ENCODE measurements at places on chromosomes 6 and 20.
A peak's percentile ranks its signal among the peaks of the same experiment; 100 is the strongest.

DNA sequence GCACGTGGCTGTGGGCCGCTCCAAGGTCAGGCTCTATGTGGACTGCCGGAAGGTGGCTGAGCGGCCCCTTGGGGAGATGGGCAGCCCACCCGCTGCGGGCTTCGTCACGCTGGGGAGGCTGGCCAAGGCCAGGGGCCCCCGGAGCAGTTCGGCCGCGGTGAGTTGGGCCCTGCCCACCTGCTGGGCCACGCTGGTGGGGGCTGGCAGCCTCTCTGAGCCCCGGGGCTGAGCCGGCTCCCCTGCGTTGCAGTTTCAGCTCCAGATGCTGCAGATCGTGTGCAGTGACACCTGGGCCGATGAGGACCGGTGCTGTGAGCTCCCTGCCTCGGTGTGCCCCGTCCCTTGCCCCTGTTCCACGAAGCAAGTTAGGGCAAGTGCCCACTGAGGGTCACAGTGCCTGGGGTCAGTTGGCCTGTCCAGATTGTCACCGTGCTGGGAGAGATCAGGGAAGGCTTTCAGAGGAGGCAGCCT is 27.1 kb downstream of the COL20A1 start:
- DNase-seq, result no peak

GRCh38 chr6:28940858-28941683 is 17.3 kb upstream of the TRIM27 start:
- peak; percentile 60 for DNase-seq

GRCh38 chr20:16132036-16132798 is 441.0 kb downstream of the KIF16B start:
- DNase-seq, result no peak

DNA sequence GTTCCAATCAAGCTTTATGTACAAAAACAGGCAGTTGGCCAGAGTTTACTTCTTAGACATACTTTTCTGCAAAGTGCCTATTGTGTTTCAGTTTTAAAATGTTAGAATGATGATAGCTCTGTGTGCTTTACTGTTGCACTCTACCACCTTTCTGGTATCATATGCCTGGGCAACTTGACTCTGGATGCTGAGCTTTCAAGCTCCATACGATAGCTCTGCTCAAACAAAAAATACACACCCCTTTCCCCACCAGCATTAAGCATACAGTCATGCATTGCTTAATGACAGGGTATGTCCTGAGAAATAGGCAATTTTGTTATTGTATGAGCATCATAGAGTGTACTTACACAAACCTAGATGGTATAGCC is 123.1 kb downstream of the RCAN2 start:
- no peak for DNase-seq

DNA sequence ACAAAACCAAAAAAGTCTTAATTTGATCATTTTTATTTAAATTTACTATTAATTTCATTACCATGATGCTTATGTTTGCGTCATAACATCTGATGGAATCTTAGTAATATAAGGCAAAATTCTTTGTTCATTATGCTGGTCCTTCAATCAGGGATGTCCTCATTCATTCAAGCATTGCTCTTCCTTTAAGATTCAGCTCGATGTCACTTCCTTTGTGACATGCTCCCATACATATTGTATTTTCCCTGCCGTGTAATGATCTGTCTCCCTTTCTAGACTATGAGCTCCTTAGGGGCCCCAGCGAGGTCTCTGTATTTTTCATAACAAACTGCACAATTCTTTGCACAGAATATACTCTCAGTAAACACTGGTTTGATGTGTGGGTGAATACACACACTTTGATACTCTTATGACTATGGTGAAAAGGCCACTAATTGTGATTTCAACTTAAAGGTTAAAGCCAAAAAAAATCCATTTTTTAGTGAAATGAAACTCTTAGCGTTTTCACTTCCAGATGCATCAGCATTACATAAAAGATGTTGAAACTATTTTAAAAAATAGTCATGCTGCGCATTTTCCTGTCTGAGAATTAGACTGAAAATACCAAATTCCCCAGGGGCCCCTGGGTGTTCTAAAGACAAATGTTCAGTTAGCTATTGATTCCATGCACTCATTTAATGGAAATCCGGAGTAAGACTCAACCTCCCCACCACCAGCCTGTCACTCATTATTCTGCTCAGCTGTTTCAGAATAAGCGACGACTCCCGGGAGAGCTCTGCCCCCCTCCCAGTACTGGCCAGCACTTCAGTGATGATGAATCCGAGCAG is 169.7 kb downstream of the ATXN1 start:
- no peak for DNase-seq

DNA sequence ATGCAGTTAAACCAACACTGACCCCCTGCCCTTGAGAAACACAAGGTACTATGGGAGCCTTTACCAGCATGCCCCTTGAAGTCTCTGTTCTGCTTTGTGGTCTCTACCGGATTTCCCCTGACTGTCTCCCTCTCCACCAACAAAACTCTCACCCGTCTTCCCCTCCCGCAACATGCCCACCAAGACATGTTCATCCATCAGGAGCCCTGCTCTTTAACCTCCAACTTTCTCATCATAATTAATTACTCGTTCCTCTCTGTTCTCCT is 1.1 kb downstream of the ZNF165 start:
- peak; percentile 30 for DNase-seq

DNA sequence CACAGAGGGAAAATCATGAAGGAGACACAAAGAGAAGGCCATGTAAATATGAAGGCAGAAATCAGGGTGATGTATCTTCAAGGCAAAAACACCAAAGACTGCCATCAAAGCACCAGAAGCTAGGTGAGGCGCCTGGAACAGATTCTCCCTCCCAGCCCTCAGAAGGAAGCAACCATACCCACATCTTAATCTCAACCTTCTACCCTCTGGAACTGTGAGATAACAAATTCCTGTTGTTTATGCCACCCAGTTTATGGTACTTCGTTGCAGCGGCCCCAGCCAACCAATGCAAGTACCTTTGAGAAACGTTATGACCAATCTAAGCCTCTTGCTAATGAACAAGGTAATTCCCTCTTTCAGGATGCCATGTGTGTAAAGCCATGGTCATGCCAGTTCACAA is 66.2 kb upstream of the STXBP5 start:
- no peak for DNase-seq

GRCh38 chr20:8867038-8867740 is 201.7 kb upstream of the PLCB4 start:
- no peak for DNase-seq

GRCh38 chr6:111663692-111664564 is 58.2 kb upstream of the TRAF3IP2 start:
- DNase-seq, result no peak

GRCh38 chr6:43265564-43265963 is 22.3 kb downstream of the TTBK1 start:
- no peak for DNase-seq

DNA sequence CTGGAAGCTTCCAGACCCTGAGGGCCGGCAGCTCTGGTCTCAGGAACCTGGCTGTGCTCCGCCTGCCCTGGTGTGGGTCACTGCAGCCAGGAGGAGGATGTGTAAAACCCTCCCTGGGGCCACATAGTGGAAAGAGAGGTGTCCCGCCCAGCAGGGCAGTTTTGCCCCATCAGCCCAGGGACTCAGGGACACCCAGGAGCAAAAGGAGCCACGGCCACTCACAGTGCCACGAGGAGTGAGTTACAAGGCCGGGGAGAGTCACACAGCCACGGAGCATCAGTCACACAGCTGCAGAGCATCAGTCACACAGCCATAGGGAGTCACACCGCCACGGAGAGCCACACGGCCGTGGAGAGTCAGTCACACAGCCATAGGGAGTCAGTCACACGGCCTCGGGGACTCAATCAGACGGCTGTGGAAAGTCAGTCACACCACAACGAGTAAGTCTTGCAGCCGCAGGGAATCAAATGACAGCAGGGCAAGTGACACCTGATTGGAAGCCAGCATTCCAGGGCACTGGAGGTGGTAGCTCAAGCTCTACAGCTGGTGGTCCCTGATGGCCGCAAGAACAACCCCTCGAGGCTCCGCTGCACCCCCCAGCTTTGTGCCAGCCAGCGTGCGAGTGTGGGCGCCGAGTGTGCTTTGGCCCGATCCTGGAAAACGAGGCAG is 60.9 kb downstream of the DLL1 start:
- DNase-seq, result no peak

- no peak for DNase-seq
Measured at GRCh38 chr6:43511824-43512415, 1.8 kb upstream of the LRRC73 start.
